ENCODE measurements at places on chromosomes 6 and 20. TPM values are rescaled to one million over a fixed set of nuclear protein-coding genes. Genes with fewer than 3 reads are reported as not detected.

DNA sequence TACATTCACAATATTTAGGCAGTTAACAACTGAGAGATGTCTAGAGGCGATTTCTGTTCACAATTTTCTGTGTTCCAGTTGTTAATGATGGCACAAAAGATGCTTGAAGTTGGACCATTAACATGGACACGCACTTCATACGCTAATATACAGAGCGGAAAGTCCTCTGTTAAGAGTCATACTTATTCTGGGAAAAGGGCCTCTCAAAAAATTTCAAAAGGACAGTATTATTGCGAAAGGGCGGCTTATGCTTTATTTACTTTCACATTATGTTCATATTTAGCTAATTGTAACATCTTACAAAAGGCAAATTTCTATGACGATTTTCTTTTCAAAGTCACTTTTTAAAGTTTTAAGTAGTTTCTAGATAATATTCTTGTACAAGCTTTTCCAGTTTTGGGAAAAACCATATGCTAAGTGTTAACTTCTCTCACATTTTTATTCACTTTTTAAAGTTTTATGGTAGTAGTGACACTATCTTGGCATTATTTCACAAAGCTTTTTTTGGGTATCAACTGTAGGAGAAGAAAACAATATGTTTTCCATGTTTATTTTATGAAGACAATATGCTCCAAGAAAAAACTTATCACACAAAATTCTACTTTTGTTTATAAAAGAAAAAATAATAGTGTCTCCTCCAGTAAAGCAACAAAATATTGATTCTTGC is 62.3 kb downstream of the MAP7 start:
- DNase-seq, result no peak

GRCh38 chr6:160238761-160239751 is 19.6 kb downstream of the SLC22A2 start:
- no peak for DNase-seq

Gene BPIFB4
- total RNA-seq, result not detected

GRCh38 chr6:81977486-81977885 is 225.0 kb upstream of the TENT5A start:
- DNase-seq, result no peak

GRCh38 chr6:39037082-39037508 is 11.5 kb upstream of the GLP1R start:
- no peak for DNase-seq

Gene MLN
- total RNA-seq, result not detected
